ENCODE measurements at places on chromosomes 3 and 15. TPM values are rescaled to one million over a fixed set of nuclear protein-coding genes. Genes with fewer than 3 reads are reported as not detected.

GRCh38 chr15:62853114-62853840, 189.3 kb upstream of the TPM1 start:
- no peak for DNase-seq
- no peak overlapping the region for H3K27ac ChIP-seq
- H3K4me3 ChIP-seq: no peak overlapping the region
- peaks cover 4% of the 10 kb centered on the region for H3K4me1 ChIP-seq

DNA sequence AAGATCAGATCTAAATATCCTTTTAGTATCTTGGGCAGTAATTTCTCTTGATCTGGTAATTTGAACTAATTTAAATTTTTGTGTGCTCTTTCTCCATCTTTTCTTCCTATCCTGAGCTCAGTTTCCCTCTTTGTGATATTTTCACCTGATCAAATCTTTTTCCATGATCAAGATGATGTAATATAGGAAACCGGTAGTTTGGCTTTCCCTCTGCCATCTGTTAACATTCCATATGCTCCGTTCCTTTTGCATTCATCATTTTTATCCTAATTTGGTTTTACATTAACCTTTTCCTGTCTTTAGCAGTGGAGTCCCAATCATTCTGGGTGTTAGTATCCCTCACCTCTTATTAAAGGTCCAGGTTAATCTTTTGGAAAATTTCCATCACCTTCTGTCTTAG, 5.9 kb upstream of the ABHD6 start:
- H3K4me3 ChIP-seq: no peak overlapping the region
- DNase-seq: no peak

DNA sequence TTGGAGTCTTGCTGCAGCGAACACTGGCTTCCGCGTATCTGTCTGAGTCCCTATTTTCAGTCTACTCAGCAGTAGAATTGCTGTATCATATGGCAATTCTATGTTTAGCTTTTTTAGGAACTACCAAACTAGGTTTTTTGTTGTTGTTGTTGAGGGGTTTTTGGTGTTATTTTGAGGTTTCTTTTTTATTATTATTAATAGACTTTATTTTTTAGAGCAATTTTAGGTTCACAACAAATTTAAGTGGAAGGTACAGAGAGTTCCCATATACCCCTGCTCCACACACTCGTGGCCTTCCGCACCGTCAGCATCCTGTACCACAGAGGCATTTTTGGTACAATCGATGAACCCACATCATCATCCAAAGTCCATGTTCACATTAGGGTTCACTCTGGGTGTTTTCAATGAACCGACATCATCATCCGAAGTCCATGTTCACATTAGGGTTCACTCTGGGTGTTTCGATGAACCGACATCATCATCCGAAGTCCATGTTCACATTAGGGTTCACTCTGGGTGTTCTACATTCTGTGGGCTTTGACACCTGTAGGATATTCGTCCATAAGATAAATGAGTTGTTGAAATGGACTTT, 67.9 kb downstream of the LMLN start:
- H3K27me3 ChIP-seq: no peaks in the 10 kb centered on the region
- no peaks in the 10 kb centered on the region for H3K4me1 ChIP-seq
- no peak for DNase-seq
- peaks cover 4% of the 10 kb centered on the region for H3K36me3 ChIP-seq
- H3K27ac ChIP-seq: no peak overlapping the region

- H3K4me1 ChIP-seq: no peaks in the 10 kb centered on the region
- no peak overlapping the region for H3K4me3 ChIP-seq
- H3K27ac ChIP-seq: no peak overlapping the region
- H3K27me3 ChIP-seq: no peaks in the 10 kb centered on the region
- no peak for DNase-seq
Measured at GRCh38 chr3:113590983-113591382, 58.6 kb downstream of the SIDT1 start.

Gene ACTC1
- total RNA-seq: 0.62 TPM

DNA sequence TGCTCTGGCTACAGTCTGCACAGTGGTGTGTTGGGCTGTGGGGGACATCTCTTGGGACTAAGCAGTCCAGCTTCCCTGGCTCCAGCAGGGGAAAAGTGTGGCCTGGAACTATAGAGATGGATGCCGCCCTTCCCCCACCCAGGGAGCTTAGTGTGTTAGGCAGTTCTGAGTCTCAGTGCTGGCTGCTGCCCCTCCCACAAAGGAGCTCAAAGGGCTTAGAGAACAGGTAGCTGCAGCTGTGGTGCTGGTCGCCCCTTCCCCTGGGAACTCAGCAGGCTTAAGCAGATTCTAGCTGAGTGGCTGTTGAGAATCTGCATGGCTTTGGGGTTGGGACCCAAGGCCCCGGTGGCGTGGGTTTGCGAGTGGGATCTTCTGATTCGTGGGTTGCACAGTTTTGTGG, 190.8 kb downstream of the PDCD6IP start:
- H3K27me3 ChIP-seq: no peaks in the 10 kb centered on the region
- no peak for DNase-seq
- H3K27ac ChIP-seq: no peak overlapping the region
- no peaks in the 10 kb centered on the region for H3K4me1 ChIP-seq
- H3K36me3 ChIP-seq: no peaks in the 10 kb centered on the region
- H3K4me3 ChIP-seq: no peak overlapping the region

DNA sequence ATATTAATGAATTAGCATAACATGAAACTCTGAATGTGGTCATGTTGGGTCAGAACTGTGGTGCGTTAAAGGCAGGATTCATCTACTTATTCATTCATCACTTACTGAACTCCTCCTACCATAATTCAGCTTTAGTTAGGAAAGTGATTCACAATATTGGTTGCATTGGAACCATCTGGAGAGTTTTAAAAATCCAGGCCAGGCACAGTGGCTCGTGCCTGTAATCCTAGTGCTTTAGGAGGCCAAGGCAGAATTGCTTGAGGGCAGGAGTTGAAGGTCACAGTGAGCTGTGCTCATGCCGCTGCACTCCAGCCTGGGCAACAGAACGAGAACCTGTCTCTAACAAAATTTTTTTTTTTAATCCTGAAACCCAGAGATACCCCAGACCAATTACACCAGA, 44.2 kb upstream of the ATG7 start:
- no peak for DNase-seq
- H3K4me3 ChIP-seq: no peak overlapping the region
- no peaks in the 10 kb centered on the region for H3K36me3 ChIP-seq
- peaks cover 35% of the 10 kb centered on the region for H3K4me1 ChIP-seq
- no peaks in the 10 kb centered on the region for H3K27me3 ChIP-seq

Gene SGO1
- 0.71 TPM for total RNA-seq

DNA sequence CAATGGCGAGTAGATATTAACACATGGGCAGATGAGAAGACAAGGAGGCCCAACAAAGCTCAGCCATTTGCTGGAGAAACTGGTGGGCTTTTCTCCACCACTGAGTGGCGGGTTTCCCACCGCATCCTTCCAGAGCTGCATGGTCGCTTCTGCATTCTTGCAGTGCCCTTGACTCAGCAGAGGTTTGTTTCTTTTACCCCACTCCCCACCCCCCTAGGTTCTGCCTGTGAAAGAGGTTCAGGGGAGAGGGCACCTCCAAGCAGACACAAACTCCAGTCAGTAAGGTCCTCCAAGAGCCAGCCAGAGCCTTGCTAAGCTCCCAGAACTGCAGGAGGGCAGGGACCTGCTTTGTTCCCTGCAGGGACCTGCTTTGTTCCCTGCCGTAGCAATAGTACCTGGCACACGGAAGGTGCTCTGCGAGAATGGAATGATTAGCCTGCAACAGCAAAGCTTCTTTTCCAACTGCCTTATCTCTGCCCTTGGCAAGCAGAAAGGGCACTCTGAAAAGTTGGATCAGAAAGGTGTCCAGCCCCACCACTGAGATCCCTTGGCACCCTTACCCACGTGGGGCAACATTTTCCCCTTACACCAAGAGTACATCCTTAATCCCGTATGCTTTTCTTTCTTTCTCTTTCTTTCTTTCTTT, 1.4 kb downstream of the PAQR5 start:
- peaks cover 19% of the 10 kb centered on the region for H3K4me1 ChIP-seq
- no peak for DNase-seq
- H3K27ac ChIP-seq: no peak overlapping the region
- no peaks in the 10 kb centered on the region for H3K27me3 ChIP-seq

Gene TRPC1
- 5.4 TPM for total RNA-seq

Gene ZNF620
- 6.4 TPM for total RNA-seq

DNA sequence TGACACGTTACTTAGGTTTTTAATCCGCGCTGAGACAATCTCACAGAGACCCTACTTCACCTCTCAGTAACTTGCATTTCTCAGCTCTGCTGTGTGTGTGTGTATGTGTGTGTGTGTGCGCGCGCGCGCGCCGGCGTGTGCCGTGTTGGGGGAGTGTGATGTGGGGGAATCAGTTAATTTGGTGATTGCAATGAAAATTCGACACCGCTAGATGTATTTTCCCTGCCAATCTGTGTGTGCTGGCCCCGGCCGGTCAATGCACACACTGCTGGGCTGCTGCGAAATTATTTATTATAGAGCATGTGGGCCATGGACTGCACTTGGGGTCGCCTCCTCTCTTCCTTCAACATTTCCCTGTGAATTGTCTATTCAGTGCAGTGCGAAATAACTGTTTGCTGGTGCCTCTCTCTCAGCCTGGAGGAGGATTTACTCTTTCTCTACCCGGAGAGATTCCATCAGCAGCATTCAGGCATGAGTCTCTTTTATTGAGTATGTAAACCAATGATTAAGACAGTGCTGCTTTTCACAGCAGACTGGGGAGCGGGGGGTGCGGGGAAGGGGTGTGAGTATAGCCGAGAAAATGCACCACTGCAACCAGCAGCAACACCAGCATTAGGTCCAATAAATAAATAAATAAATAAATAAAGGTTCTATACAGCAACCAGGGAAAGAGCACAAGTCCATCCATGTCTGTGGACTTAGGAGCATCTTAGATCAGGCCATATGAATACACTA, 2.9 kb downstream of the CADM2 start:
- no peak overlapping the region for H3K4me3 ChIP-seq
- H3K4me1 ChIP-seq: peaks cover 15% of the 10 kb centered on the region
- no peak overlapping the region for H3K27ac ChIP-seq
- no peaks in the 10 kb centered on the region for H3K36me3 ChIP-seq
- peaks cover 36% of the 10 kb centered on the region for H3K27me3 ChIP-seq

DNA sequence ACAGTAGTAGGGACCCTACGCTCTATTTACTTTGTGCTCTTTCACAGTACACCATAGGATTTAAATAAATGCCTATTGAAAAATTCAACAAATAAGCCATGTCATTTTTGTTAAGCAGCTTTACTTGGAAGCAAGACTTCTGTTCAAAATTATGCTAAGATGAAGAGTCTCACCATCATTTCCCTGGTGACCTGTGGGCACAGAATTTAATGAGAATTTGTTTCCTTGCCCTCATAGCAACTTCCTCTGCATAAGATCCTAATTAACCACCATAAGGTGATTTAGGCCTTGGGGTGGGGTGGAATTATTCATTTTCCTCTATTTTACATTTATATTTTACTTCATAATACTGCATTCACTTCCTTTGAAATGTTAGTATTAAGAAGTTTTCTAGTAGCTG, 70.5 kb downstream of the CHL1 start:
- H3K27me3 ChIP-seq: no peaks in the 10 kb centered on the region
- H3K36me3 ChIP-seq: no peaks in the 10 kb centered on the region
- H3K4me3 ChIP-seq: no peak overlapping the region
- no peak for DNase-seq
- H3K4me1 ChIP-seq: no peaks in the 10 kb centered on the region
- H3K27ac ChIP-seq: no peak overlapping the region

DNA sequence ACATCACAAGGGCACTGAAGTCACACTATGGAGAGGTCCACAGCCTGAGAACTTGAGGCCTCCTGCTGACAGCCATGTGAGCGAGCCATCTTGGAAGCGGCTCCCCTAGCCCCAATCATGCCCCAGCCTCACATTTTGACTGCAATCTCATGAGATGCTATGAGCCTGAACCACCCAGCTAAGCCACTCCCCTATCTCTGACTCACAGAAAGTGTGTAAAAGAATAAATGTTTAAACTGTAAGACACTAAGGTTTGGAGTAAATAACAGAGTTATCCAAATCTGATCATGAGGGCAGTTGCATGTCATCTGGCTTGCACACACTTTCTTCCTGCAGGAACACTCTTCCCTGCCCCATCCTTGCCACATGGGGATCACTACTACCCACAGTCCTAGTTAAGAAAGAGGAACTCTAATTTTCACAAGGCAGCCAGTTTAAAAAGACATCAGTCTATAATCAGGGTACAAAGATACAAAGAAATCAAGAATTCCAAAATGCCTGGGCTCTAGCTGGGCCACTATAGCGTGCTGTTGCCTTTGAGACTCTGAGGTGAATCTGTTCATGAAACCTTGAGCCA, 494.2 kb downstream of the FOXP1 start:
- DNase-seq: no peak
- H3K27ac ChIP-seq: no peak overlapping the region
- H3K4me1 ChIP-seq: peaks cover 14% of the 10 kb centered on the region
- H3K27me3 ChIP-seq: no peaks in the 10 kb centered on the region
- H3K4me3 ChIP-seq: no peak overlapping the region

Gene VIPR1
- 212 TPM for total RNA-seq

DNA sequence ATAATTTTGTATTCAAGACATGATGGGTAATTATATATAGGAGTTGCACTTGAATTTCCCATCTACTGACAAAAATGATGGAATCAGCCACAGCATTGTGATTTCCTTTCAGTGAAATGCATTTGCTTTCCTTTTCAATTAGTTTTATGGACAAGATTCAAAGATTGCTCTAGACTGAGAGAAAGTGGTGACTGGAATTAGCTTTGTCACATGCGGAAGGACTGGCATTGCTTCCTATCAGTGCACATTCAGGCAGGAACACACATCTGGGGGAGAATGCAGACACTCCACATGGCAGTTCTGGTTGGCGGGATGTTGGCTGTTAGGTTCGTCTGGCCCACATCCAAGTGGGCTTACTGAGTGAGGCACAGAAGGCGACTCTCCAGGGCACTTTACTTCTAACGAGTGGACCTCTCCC, 399.3 kb upstream of the RGMA start:
- no peaks in the 10 kb centered on the region for H3K4me1 ChIP-seq
- no peak for DNase-seq
- no peaks in the 10 kb centered on the region for H3K36me3 ChIP-seq
- H3K27ac ChIP-seq: no peak overlapping the region
- no peaks in the 10 kb centered on the region for H3K27me3 ChIP-seq

Gene CPLX3
- not detected for total RNA-seq

- peaks cover 22% of the 10 kb centered on the region for H3K27me3 ChIP-seq
- no peak overlapping the region for H3K27ac ChIP-seq
- no peak overlapping the region for H3K4me3 ChIP-seq
- H3K4me1 ChIP-seq: no peaks in the 10 kb centered on the region
- no peaks in the 10 kb centered on the region for H3K36me3 ChIP-seq
Measured at GRCh38 chr15:77659350-77660321, 26.9 kb upstream of the LINGO1 start.

- no peaks in the 10 kb centered on the region for H3K4me1 ChIP-seq
- no peak overlapping the region for H3K27ac ChIP-seq
- DNase-seq: no peak
- H3K27me3 ChIP-seq: no peaks in the 10 kb centered on the region
Measured at GRCh38 chr15:41182266-41182665, 48.3 kb downstream of the EXD1 start.
